ENCODE measurements at places on chromosomes 1 and 21. TPM values are rescaled to one million over a fixed set of nuclear protein-coding genes. Genes with fewer than 3 reads are reported as not detected.

Gene TNFRSF25
- total RNA-seq = 3.5 TPM

Gene FCRL5
- total RNA-seq = not detected

Gene S100A11
- 1,875 TPM for total RNA-seq

Gene SLC30A10
- 0.15 TPM for total RNA-seq

Gene CDC7
- 5.0 TPM for total RNA-seq

Gene HEYL
- total RNA-seq = 3.2 TPM

Gene SYNC
- 12.4 TPM for total RNA-seq

Gene NPPA
- not detected for total RNA-seq

Gene KIF21B
- total RNA-seq = 2.5 TPM

Gene CGN
- 1.1 TPM for total RNA-seq

Gene KCNA3
- not detected for total RNA-seq

Gene C8B
- total RNA-seq = not detected

Gene CD5L
- total RNA-seq = not detected

Gene ILDR2
- 0.12 TPM for total RNA-seq

Gene ADORA3
- not detected for total RNA-seq

Gene RIPK4
- 16.3 TPM for total RNA-seq

Gene TEDDM1
- total RNA-seq = not detected

Gene HCN3
- total RNA-seq = 5.8 TPM

Gene TDRD10
- total RNA-seq = not detected

Gene OR2L8
- total RNA-seq = not detected

Gene FAM72C
- total RNA-seq = 5.8 TPM

Gene RHCE
- 0.11 TPM for total RNA-seq

Gene GJB4
- 0.13 TPM for total RNA-seq
